Activated T-helper 1 cell treated with anti-CD3 and anti-CD28 coated beads, Interleukin-2, amount 50 U/mL, for 16 hours (primary cell): ENCODE measurements at places on chromosomes 3 and 15.

- DNase-seq: no peak
Observed at GRCh38 chr15:43406189-43406588, 35.3 kb downstream of the TUBGCP4 start.

DNA sequence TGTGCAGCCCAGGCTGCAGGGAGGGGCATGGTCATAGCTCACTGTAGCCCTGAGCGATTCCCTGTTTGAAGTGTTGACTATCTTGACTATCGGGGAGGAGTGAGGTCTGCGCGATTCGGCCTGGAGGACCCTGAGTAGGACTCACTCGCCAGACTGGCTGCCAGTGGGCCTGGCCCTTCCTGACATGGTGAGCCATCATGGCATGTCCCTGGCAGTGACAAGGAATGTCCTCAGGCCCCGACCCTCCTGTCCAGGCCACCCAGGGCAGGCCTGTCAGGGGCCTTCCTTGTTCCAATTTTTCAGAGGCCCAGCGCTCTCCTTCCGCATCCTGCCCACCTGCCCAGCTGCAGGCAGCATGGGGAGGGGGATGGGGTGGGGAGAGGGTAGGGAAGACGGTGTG lies 5.2 kb upstream of the OCA2 start:
- DNase-seq: no peak

DNA sequence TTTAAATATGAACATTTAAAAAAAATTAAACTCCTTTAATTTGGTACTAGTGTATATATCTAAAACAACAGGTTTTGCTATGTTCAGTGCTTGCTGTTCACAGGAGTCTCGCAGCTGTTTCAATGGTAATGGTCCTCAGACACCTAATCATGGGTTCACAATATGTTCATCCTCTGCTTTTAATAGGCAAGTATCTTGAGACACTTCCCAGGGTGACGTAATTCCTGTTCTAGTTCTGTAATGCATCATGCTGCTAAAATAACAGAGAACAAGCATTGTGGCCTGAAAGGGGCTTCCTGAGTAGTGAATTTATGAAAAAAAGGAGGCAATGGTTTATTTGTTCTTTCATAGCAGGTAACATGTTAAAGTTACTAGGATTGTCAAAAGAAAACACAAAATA lies 625.2 kb upstream of the GBE1 start:
- DNase-seq: no peak

- DNase-seq: no peak
Observed at GRCh38 chr3:72993391-72993790, 3.2 kb upstream of the PPP4R2 start.

DNA sequence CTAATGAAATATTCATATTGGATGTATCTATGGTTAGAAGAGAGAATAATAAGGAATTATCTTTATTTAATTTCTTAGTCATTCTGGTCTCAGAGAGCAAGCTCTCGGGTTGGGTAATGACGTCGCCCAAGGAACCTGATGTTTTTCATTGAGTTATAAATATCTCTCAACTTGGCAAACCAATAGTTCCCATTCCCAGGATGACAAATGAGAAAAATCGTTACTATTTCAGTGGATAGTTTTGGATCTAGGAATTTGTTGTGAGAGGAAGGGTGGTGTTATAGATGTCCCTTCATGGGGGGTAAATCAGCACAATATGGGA lies 162.9 kb upstream of the NR2E3 start:
- DNase-seq: no peak

DNA sequence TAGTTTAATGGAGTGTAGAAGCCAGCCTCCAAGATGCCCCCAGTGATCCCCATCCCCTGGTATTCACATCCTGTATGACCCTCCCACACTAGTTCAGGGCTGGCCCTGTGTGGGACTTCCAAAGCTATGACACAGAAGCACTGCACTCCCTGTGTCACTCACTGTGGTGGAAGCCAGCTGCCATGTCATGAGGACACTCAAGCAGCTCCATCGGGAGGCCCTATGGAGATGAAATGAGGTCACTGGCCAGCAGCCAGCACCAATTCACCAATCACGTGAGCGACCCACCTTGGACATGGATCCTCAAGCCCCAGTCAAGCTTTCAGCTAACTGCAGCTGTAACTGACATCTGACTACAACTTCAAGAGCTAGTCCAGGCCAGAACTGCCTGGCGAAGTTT lies 3.9 kb upstream of the ACAN start:
- no peak for DNase-seq

DNA sequence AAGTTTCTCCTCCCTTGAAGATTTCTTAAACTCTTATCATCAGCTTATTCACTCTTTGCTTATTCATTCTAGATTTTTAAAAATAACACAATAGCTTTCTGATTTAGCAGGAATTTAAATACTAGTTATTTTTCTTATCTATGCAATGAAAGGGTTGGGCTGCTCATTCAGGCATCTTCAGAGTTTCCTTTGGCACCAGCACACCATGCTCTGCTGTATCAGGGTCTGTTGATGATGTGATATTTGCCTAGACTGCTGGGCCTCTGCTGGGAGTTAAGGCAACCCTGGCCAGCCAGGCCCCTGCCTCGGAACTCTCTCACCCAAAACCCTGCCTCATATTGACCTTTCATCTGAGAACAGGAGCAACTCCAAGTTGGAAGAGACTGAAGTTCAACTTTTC lies 35.0 kb downstream of the DRD3 start:
- no peak for DNase-seq

DNA sequence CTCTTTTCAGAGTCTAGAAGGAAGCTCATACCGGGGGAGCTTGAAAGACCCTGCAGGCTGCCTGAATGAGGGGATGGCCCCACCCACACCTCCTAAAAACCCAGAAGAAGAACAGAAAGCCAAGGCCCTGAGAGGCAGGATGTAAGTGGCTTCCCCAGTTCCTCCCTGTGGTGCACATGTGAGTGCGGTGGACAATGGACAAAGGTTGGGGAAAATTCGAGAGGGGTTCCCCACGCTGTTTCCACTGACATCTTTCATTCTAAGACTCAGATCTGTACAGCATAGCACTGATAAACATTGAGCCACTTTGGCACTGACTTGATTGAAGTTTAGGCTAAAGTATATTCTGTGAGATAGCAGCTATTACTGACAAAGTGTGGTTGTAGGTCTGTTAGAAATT lies 79.5 kb upstream of the UMPS start:
- no peak for DNase-seq

- DNase-seq: no peak
Observed at GRCh38 chr3:100080573-100080972, 33.7 kb downstream of the FILIP1L start.

GRCh38 chr3:65878831-65879230 lies 159.9 kb downstream of the MAGI1 start:
- DNase-seq: no peak

GRCh38 chr3:133949438-133949837 lies 53.8 kb upstream of the RAB6B start:
- DNase-seq: no peak

- DNase-seq: no peak
Observed at GRCh38 chr3:33144433-33144832, 30.6 kb downstream of the CRTAP start.

- no peak for DNase-seq
Observed at GRCh38 chr3:46278816-46279672, 36.8 kb downstream of the CCR3 start.

DNA sequence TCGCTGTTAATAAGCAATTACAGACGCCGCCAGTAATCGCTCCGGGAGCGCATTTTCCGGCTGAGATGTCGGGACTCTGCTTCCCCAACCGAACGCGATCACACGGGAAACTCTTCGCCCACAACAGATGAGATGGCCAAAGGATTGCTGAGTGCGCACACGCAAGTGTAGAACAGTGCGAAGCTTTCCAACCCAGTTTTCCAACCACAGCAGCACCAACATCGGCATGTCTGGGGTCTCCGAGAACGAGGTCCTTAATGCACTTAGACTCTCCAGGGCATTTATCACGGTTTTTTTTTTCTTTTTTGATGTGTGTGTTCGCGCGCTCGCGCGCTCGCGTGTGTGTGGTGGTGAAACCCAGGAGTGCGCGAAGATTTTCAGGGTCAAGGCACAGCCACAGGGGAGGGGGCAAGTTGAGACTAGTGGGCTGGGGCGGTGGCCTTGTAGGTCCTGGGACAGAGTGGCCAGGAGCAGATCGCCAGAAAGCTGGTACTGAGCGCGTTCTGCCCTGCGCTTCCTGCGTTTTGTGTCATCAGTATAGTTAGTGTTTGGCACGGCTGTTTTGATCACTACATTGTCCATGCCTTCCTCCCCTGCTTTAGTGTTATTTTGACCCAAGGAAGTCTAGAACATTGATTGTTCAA lies 1.8 kb upstream of the EOMES start:
- DNase-seq: no peak

DNA sequence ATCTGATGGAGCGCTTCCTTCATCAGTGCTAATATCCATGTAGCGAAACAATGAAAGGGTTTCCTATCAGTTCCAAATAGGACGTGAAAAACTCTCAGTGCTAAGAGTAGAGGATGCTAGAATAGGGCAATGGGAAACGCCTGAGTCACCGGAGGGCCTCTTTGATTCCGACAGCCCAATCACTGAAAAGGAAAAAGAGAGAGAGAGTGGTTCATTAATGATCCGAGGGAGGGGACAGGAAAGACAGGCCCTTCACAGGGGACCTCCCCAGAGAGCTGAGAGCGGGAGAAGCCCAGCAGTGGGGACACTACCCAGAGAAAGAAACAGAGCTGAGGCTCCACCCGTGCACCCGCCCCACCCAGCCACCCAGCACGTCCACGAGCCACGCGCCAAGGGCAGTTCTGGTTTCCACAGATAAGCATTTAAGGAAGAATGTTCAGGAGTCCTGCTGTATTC lies 76.9 kb downstream of the RPN1 start:
- no peak for DNase-seq

DNA sequence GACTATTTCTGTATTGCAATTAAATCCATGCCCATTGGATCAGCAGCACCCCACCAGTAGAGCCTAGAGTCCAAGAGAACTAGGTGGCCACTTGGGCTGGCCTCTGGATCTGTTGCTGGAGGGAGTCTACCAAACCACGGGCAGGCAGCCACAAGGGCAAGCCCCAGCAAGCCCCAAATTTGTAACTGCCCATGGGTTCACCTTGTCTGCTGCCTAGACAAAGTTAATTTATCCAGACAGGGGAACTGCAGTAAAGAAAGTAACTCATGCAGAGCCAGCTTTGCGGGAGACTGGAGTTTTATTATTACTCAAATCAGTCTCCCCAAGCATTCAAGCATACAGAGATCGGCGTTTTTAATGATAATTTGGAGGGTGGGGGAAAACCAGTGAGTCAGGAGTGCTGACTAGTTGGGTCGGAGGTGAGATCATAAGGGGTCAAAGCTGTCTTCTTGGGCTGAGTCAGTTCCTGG lies 74.0 kb upstream of the TERB2 start:
- no peak for DNase-seq

- no peak for DNase-seq
Observed at GRCh38 chr3:182258538-182259177, 534.6 kb upstream of the ATP11B start.

GRCh38 chr3:83076041-83076440 lies 1314.6 kb upstream of the GBE1 start:
- DNase-seq: no peak

GRCh38 chr15:45799508-45799907 lies 164.7 kb downstream of the SQOR start:
- no peak for DNase-seq

DNA sequence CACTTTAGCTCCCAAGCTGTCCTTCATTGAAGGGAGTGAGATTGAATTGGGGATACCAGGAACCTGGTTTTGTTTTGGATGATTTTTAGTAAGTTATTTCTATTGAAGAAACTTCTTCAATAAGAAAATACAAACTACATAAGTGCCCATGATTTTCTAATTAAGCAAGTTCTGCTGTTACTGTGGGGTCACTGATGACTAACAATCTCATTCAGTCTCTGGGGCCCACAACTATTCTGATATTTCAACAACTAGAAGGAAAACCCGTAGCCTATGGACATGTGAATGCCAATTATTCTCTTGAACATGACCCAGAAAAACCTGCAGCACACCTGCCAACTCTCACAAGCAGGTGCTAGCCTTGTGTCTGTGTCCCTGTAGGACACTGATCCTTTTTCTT lies 184.6 kb downstream of the DCLK3 start:
- no peak for DNase-seq

DNA sequence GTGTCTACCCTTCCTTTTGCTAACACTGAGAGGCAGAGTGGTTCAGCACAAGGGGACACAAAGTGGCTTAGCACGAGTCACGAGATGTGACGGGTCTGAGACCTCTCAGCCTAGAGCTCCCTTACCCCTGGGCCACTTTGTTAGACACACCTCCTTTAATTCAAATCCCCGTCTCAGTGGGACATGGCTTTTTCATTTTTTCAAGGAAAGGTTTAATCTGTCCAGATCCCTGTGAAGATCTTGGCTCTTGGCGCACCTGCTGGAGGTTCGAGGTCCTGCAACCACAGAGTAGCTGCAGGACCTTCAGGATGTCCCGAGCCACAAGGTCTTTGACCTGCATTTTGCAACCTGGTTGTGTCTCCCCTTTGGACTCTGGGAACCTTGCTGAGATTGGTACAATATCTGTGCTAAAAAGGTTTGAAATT lies 52.0 kb downstream of the LPP start:
- no peak for DNase-seq

DNA sequence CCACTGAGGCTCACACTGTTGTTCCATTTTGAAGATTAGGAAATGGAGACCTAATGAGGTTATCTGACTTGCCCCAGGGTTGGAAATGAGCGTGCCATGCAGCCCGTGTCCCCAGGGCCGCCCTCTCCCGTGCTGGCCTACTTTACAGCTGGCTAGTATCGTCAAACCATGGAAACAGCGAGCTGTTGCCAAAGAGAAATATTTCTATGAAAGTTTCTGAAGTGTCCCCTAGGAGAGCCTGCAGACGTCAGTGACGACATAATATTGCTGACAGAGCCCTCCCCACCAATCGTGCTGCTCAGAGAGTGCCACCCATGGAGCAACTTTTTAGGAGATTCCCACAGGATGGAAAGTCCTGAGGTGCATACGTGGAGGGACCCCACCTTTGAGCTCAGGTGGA lies 11.2 kb upstream of the FAM174B start:
- DNase-seq: no peak

DNA sequence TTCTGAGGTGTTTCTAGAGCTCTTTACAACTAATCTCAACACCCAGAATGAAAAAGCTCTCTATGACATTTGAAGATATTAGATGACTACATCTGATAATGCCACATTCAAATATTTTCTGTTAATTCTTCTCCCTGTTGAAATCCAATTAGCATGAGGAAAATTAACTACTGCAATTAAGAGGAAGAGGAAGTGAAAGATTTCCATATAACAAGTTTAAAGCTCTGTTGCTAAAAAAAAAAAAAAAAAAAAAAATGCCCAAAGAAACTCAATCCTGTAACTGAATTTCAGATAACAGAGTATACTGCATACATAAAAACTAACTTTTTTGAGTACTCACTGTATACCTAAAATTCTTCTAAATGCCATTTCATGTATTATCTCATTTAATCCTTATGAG lies 109.8 kb downstream of the TNIK start:
- no peak for DNase-seq

DNA sequence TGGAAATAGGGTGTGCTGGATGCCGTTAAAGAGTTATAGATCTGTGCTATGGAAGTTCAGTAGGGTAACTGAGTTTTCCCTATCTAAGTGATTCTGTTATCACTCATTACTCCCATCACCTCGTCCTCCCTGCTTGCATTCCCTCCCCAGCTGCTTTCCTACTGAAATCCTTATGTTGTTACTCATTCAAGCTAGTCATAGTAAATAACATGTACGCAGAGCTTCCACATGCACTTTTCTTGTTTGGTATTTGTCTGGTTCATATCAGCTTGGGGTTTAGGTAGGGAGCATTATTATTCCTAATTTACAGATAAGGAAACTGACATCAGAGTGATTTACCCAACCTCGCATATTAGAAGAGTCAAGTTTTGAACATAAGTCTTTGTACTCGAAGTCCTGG lies 135.1 kb downstream of the HCN4 start:
- no peak for DNase-seq
